ENCODE measurements at places on chromosomes 3 and 15.
A peak's percentile ranks its signal among the peaks of the same experiment; 100 is the strongest.

DNA sequence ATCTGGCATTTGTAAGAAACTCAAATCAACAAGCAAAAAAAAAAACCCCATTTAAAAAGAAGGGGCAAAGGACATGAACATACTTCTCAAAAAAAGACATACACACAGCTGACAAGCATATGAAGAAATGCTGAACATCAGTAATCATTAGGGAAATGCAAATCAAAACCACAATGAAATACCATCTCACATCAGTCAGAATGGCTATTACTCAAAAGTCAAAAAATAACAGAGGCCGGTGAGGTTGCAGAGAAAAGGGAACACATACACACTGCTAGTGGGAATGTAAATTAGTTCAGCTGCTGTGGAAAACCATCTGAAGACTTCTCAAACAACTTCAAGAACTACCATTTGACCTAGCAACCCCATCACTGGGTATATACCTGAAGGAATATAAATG is 199.4 kb upstream of the THBS1 start:
- no peak for DNase-seq

DNA sequence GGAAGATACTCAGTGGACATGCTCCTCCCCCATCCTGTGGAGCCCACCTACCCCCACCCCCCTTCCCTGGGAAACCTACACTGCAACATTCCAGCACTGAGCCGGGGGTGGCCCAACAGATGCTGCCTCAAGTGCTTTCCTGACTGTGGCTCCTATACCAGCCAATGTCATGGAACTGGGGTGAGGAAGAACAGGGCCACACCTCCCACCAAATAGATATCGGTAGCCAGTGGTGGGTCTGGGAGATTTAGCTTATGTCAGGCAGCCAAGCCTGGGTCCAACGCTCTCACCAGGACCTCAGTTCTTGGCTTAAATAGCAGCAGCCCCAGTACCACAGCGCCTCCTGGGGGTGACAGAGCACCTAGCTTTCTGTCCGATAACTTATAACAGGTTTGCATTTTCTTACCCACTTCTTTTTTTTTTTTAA is 30.3 kb downstream of the CDC25A start:
- peak; percentile 76 for DNase-seq

GRCh38 chr15:64013179-64014062 is 32.9 kb downstream of the DAPK2 start:
- DNase-seq = no peak

- DNase-seq = no peak
Measured at GRCh38 chr15:43210172-43210745, 10.6 kb downstream of the EPB42 start.

GRCh38 chr3:102148598-102149337 is 286.0 kb upstream of the ZPLD1 start:
- no peak for DNase-seq

- no peak for DNase-seq
Measured at GRCh38 chr15:33029109-33029652, 165.3 kb downstream of the FMN1 start.

- DNase-seq = no peak
Measured at GRCh38 chr15:70113304-70113700, 15.6 kb upstream of the TLE3 start.

DNA sequence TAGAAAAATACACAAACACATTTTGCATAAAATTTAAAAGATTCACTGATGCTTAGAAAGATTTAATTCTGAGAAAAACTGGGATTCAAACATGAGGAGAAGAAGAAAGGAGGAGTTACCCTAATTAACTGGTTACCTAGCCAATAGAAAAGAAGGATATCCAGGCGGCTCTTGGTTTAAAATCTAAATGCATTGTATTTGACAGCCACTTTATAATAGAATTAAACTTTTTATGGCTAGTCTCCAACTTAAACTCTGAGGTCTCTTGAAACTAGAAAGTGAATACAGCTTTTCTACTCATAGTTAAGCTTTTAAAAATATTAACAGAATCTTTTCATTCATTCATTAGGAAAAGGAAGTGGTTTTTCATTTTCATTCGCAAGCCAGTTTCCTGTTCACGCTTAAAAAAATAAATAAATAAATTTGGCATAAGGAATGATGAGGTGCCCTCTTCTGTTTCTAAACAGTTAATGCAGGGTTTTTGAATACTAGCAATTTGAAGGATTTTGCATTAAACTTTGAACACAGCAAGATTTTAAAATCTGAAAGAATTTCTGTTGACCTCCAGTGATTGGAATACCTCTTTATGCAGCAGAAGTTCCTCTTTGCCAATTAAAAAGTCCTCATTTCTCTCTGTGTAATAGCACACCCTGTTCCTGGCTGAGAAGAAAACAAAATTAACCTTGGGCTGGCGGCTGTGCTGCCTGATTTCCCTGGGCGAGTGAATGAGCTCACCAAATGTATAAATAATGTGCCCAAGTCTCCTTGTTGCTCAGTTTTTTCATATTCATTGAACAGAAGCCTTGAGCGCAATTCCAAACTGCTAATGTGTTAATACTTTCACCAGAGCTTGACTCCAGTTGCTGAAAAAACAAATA is 105.1 kb downstream of the ZMAT3 start:
- no peak for DNase-seq

- no peak for DNase-seq
Measured at GRCh38 chr3:42658091-42658770, 4.7 kb downstream of the ZBTB47 start.

DNA sequence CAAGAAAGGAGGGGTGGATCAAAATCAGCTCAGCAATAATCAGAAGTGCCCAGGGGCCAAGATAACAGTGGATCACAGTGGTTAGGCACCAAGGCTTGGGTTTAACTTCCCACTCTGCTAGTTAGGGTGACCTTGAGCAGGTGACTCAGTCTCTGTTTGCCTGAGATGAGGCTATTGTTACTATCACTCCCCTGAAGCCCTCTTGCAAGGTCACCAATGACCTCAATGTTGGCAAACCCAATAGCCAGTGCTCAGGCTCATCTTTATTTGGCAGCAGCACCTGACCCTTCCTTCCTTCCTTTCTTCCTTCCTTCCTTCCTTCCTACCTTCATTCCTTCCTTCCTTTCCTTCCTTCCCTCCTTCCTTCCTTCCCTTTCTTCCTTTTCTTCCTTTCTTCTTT is 102.4 kb upstream of the HACD2 start:
- no peak for DNase-seq

DNA sequence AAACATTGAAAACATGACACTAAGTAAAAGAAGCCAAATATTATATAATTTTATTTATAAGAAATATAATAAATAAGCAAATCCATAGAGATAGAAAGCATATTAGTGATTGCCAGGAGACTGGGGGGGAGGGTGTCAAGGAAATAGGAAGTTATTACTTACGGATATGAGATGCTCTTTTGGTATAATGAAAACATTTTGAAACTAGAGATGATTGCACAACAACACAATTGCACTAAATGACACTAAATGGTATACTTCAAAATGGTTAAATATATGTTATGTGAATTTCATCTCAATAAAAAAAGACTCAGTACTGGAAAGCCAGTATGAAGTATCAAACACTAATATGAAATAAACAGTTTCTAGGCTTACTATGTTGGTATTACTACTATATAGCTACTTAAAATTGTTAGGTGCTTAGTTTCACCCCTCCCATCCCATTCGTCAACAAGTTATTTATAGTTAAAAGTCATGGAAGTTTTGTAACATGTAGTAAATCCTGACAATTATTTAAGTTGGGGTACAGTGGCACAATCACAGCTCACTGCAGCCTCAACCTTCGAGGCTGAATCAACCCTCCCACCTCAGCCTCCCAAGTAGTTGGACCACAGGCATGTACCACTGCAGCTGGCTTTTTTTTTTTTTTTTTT is 43.7 kb downstream of the STAG1 start:
- DNase-seq = no peak

- no peak for DNase-seq
Measured at GRCh38 chr3:89260721-89261120, 153.3 kb downstream of the EPHA3 start.

GRCh38 chr3:690770-691169 is 402.1 kb upstream of the CNTN6 start:
- no peak for DNase-seq

GRCh38 chr3:45787551-45787950 is 8.8 kb downstream of the SLC6A20 start:
- DNase-seq = no peak

DNA sequence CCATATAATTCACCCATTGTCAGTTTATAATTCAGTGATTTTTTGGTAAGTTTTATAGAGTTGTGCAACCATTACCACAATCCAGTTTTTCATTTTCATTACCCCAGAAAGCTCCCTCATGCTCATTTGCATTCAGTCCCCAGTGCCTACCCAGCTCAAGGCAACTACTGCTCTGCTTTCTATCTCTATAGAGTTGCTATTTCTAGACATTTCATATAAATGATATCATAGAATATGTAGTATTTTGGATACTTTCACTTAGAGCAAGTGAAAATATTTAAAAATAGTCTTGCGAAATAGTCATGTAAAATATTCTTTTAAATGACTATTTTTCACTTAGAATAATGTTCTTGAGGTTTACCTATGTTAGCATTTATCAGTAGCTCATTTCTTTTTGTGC is 42.1 kb downstream of the ZNF654 start:
- DNase-seq = no peak

- DNase-seq = no peak
Measured at GRCh38 chr3:161082063-161082462, 23.1 kb downstream of the B3GALNT1 start.

GRCh38 chr15:95520511-95520910 is 810.0 kb upstream of the NR2F2 start:
- no peak for DNase-seq

GRCh38 chr3:196246612-196247308 is 30.4 kb downstream of the SLC51A start:
- DNase-seq = no peak

DNA sequence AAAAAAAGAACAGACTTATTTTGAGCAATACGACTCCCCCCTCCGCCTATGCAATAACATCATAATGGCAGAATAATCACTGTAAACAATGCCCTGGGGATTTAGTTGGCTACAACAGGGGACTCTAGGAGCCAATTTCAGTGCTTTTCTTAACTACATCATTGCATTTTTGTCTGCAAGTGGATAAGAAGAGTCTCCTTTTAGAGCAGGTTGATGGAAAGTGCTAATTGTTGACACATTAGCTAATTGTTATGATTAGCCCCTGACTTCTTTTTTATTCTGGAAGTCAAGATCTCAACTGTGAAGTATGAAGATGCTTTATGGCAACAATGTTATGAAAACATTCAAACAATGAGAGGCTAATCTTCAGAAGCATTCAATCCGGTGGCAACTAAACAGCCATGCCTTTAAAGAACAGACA is 121.2 kb downstream of the MECOM start:
- no peak for DNase-seq

DNA sequence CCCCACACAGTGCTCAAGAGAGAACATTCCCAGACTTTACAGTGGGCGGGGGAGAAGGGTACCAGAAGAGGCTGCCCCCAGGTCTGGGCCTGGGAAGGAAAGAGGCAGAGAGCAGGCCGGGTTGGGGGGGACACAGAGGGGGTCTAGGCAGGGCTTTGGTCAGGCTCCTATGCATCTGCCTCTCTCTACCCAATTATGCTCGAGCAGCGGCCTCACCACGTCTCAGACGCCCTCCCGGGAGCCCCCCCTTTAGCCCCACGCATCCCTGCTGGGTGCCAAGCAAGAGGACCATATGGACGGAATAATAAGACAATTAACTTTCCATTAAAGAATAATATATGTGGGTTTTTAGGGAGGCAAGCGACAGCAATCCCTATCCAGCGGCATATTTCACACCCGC is 32.8 kb downstream of the CACNA2D2 start:
- DNase-seq = no peak

- DNase-seq = no peak
Measured at GRCh38 chr15:33236841-33237509, 42.5 kb upstream of the FMN1 start.

DNA sequence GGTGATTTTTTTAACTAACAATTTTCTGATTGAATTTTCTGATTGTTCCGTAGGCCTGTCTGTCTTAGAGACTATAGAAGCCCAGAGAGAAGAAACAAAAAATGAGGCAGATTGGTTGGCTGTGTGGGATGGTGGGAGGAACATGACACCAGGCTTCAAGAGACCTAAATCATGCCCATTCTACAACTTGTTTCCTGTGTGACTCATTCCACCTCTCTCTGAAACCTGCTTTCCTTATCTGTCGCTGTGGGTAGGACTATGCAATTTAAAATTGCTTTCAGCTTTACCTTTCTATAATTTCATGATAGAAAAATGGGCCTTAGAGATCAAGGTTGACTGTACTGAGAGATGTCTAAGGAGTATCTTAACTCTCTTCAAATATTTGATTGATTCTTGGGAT is 44.5 kb downstream of the OXNAD1 start:
- DNase-seq = no peak

DNA sequence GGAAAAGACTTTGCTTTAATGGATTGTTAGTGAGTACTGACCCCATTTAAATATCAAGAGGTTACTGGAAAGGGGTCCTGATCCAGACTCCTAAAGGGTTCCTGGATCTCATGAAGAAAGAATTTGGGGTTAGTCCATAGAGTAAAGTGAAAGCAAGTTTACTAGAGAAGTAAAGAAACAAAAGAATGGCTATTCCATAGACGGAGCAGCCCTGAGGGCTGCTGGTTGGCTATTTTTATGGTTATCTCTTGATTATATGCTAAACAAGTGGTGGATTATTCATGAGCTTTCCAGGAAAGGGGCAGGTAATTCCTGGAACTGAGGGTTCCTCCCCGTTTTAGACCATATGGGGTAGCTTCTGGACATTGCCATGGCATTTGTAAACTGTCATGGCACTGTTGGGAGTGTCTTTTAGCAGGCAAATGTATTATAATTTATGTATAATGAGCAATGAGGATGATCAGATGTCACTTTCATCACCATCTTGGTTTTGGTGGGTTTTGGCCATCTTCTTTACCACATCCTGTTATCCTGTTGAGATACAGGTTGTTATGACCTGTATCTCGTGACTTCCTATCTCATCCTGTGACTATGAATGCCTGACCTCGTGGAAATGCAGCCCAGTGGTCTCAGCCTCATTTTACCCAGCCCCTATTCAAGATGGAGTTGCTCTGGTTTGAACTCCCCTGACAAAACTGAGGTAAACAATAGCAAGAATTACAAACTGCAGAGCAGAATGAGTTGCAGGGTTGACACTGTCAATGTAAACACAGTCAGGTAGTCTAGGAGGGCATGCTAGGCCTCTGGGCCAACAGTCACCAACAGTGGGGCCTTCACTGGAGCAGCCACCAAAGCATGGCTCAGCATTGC is 10.3 kb upstream of the GPR160 start:
- DNase-seq = no peak

- DNase-seq = no peak
Measured at GRCh38 chr3:160554980-160555379, 10.4 kb downstream of the KPNA4 start.

DNA sequence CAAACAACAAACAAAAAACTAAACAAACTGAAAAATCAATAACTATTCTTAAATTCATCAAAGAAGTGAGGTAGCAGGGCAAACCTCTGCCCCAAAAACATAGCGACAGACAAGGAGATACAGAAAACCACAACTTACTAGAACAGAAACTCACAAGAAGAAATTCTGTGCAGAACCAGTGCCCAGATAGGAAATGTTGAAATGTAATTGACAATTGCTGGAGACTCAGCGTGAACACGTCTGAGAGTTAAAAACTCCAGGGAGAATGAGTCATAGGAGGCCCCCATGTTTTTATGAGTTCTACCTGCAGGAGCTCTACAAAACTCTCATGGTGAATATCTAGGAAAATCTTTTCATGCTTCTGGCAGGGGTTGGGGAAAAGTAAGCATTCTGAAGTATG is 95.5 kb upstream of the SETMAR start:
- DNase-seq = no peak

Measured in D341Med (cell line).